ENCODE measurements at places on chromosomes 3 and 15.

DNA sequence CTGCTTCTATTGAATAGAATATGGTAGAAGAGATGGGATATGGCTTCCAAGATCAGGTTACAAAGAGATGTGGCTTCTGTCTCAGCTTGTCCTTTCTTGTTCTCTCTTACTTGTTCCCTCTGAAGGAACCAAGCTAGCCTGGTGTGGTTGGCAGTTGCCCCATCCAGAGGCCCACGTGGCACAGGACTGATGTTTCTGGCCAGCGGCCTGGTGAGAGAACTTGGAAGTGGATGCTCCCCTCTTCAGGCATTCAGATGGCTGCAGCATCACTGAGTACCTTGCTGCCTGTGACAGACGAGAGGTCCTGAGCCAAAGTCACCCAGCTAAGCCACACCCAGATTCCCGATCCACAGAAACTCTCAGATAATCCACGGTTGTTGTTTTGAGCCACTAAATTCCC, 183.6 kb downstream of the NSMCE3 start:
- DNase-seq = no peak

GRCh38 chr3:97940034-97940433, 32.2 kb downstream of the RIOX2 start:
- no peak for DNase-seq

DNA sequence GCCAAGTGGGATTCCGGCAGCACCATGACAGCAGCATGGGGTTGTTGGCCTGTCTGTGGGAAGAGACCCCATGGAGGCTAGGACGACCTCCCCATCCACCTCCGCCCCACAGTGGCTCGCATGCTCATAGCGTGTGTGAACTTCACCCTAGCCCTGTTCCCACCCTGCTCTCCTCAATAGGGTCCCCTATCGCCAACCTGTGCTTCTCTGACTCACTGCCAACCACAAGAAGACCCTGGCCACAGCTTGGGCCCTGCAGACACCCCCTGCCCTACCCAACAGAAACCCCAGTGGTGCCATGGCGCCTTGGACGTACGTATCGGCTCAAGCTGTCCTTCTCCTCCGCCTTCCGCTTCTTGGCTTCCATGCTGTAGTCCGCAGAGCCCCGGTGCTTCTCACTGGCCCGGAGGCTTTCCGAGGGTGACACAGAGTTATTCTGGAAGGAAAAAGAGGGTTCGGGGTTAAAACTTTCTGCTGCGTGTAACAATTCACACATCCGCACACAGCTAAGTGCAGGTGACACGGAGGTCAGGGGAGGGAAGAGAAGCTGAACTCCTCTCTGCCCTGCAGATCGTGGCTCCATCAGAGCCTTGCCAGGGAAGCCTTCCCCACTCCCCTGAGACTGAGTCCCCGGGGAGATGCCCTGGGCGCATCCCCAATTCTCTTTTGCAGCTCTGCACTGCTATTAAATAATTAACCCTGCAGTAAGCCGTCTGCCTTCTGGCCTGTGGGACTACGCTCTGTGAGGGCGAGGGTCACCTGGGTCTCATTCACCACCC, 37.3 kb downstream of the TLE3 start:
- no peak for DNase-seq

DNA sequence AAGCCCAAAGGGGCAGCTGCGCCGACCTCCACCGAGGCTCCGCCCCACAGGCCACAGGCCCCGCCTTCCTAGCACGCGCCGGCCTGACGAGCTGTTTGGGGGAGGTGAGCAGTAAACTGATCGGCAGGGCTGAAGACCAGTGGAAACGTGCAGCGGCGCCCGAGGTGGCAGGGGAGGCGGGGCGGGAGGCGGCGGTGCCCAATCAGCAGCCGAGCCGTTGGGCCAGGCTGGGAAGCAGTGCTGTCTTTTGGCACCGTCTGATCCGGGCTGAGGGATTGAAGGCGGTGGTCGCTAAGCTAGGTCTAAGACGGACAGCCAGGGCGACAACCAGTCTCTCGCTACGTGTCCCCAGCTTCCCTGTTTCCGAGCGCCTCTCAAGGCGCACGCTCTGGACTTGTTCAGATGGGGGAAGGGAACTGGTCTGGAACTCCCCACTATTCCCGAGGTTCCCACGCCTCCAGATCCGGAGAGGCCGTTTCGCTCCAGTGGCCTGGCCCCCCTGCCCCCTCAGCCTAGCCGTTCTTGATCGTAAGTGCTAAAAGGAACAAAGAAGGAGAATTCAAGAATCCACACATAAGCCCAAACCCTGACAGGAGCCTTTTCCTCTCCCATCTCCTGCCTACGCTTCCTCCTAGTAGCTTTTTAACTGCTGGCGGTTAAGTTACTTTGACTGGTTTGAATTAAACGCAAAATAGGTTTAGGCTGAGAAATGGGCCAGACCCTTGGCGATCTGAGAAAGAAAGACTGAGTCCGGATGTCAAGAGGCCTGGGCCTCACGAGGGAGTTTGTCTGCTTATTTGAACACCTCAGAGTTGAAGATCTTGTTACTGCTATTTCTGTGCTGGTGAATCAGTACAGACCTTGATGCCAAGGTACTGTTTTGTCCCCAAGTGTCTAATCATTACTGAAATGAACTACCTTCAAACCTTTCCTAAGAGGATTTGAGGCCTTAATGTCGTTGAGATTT, at the start of gene FMN1:
Gene FMN1, minus strand, starts transcription at position 11 of the 967 bp plus-strand sequence. CDS start 39,800 bp downstream, outside the sequence.
- peak; percentile 99 for DNase-seq

DNA sequence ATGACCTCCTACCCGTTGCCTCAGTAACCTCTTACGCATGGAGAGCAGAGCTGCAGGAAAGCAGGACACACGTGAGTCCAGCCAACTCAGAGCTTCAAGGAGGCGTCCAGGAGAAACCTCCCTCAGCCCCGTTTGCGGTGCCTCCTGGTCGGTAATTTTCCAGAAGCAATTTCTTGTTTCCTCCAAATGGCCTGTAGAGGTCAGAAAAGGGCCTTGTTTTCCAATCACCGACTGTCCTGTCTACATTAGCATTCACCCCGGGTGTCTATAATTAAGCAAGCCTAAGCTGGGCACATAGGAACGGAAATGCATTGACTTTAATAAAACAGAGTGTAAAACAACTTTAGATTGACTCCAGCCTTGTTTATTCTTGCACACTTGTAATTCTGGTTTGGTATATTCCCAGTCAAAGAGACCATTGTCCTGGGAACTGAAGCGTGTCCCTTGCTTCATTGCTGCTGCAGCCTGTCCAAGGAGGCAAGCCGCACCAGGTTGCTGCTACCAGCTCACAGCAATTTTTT, 836.2 kb downstream of the AGBL1 start:
- peak; percentile 78 for DNase-seq

- DNase-seq = no peak
These were observed 296.1 kb downstream of the LRTM1 start for GRCh38 chr3:54631516-54632325.

DNA sequence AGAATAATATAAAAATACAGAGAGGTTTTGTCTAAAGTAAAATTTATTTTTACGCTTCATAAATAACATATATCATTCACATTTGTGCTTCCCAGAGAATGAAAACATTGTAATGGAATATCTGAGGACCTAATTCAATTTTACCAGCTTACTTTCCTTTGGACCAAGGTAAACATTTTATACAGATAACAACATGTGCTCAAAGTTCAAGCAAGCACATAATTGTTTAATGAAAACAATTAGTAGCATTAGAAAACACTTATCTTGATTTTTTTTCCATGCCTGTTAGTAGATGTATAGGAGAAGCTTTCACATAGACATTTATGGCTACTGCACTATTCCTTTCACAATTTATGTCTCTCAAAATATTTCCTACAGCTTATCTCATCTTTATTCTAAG, 400.0 kb downstream of the ZIC1 start:
- no peak for DNase-seq

DNA sequence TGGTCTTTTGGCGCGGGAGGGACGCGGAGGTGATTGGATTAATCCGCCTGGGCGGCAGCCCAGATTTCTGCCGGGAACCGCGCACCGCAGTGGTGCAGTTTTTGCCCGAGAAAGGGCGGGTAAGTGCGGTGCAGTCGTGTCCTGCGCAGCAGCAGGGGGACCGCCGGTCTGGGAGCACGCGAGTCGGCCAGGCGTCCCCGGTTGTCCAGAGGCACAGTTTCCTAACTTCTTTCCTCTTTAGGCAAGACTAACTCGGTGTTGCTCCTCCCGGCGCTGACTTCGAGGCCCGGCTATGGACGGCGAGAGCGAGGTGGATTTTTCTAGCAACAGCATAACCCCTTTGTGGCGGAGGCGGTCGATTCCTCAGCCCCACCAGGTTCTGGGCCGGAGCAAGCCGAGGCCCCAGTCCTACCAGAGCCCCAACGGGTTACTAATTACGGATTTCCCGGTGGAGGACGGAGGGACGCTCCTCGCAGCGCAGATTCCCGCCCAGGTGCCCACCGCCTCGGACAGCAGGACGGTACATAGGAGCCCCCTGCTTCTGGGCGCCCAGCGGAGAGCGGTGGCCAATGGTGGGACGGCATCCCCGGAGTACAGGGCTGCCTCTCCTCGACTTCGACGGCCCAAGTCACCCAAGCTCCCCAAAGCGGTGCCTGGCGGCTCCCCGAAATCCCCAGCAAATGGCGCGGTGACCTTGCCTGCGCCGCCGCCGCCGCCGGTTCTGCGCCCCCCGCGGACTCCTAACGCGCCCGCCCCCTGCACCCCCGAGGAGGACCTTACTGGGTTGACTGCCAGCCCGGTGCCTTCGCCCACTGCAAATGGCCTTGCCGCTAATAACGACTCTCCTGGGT, 736 bp downstream of the ARHGEF26 start:
- DNase-seq = peak; percentile 61

GRCh38 chr3:48514431-48515227, 10.7 kb upstream of the SHISA5 start:
- DNase-seq = peak; percentile 45

- no peak for DNase-seq
These were observed 83.5 kb upstream of the CFAP20DC start for GRCh38 chr3:59133311-59133710.

DNA sequence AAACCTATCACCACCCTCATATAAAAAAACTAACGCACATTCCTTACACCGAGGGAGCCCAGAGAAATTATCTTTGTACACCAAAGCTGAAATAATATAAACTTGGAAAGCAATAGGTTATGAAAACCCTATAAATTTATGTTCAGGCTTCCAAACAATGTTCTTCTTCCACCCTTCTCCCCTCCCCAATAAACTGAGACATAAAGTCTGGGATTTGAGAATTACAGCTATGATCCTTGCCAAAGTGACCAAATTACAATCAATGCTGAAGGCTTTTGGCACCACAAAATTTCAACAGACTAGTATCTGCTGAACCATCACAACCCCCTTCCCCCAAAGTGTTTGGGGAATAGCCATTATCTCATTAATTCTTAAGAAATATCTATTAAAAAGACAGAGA, 237.8 kb downstream of the FMN1 start:
- no peak for DNase-seq

- DNase-seq = no peak
These were observed 102.0 kb upstream of the RPL32 start for GRCh38 chr3:12943124-12944021.

GRCh38 chr3:87436781-87437543, 160.6 kb upstream of the POU1F1 start:
- no peak for DNase-seq

GRCh38 chr3:136955813-136956212, 2.0 kb upstream of the IL20RB start:
- no peak for DNase-seq

GRCh38 chr3:87197531-87197930, 29.6 kb upstream of the CHMP2B start:
- DNase-seq = no peak

DNA sequence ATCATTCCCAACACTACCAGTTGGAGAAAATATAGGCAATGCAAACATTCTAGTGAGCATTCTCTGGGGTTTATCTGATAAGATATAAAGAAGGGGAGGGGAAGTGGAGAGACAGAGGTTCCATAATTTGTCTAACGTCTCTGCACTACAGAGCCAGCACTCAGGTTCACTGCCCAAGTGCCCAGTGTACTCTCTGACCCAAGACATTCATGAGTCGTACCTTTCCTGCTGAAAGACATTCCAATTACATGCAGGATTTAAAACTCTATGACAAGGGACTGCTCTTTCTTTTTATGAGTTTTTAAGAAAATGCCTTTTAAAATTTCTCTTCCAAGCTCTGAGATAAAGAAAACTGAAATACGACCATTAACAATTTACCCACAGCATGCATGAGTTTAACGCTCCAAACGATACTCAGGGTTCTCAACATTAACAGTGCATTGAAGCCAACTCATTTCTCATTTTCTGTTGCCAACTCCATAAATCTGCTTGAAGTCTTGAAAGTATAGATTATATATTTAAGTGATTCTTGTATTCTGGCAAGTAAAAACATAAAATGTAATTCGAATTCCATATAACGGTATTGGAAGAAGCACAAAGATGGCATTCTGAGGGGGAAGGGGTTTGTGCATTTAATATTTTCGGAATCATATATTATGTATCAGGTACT, 193.4 kb downstream of the SUCLG2 start:
- no peak for DNase-seq

DNA sequence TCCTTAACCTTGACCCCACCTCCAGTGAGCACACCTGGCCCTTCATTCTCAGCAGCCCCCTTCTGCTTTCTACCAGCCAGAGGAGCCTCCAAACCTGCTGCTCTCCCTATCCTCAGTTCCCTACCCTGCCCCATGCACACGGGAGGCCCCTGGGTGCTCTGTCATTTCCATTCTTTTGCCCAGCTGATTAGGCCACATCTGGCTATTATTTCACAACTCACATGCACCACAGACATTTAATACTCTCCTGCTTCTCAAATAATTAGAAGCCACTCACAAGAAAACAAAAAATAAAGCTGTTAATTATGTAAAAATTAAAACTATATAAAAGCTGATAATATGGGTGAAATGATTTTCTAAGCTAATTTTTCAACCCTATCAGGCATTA, 50.7 kb downstream of the MYLK start:
- DNase-seq = no peak

DNA sequence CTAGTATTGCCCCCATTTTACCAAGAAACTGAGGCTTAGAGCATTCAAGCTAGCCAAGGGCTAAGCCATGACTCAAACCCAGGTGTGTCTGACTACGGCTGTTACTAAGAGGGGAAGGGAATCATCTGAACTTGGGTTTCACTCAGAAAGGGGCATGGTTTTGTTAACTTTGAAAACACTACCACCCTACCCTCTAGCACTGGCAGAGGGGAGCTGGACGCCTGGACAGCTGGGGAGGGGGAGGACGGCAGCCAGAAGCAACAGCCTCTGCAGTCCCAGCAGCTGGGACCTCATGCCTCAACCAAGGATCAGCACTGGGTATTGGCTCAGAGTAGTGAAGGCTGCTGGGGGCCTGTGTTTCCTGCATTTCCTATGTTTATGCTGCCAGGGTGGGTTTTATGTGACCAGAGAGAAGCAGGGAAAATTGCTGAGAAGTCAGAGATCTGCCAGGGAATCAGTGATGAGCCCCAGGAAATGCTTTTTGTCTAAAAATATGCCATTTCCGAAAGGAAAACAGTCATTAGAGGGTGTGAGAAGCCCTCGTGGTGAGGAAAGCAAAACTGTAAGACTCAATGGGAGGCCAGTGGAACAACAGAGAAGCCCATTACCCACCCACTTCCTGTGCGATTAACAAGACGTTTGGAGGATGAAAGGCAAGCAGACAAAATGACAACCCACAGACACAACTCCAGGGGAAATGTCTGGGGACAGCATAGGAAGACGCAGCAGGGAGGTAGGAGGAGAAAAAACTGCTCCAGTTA, 41.2 kb downstream of the LIPC start:
- peak; percentile 31 for DNase-seq
